ENCODE measurements at places on chromosomes 2 and 18.

GRCh38 chr18:56812674-56813073 lies 161.5 kb downstream of the WDR7 start:
- no peak for DNase-seq

- no peak for DNase-seq
These were observed 81.9 kb downstream of the MOGAT1 start for GRCh38 chr2:222753251-222753824.

DNA sequence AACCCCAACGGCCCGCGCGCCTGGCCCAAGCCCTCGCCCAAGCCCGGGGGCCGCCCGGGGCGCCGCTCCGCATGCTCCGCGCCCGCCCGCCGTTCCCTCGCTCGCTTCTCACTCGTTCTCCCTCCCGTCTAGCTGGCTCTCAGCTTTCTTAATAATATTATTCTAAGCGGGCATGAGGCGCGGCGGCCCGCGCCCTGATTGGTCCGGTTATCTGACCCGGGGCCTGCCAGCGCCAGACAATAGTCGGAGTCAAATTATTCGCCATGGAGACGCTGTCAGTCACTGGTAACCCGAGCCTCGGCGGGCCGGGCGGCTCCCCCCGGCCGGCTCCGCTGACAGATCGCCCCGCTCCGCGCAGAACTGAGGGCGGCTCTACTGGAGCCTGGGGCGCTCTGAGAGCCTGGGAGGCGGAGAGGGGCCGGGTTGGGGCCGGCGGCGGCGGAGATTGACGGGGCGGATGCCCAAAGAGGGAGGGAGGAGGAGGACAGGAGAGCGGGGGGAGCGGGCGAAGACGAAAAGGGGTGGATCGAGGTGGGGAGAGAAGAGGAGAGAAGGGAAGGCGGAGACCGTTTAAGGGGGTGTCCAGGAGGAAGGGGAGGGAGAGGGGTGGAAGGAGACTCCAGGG lies at the start of gene SIX2:
Gene SIX2, minus strand, starts transcription at position 150 of the 625 bp plus-strand sequence. CDS start 342 bp downstream, outside the sequence.
- DNase-seq: no peak

GRCh38 chr2:166297951-166298350 lies 77.8 kb downstream of the SCN9A start:
- DNase-seq: no peak

GRCh38 chr2:8821276-8822217 lies 15.9 kb downstream of the KIDINS220 start:
- DNase-seq: no peak

DNA sequence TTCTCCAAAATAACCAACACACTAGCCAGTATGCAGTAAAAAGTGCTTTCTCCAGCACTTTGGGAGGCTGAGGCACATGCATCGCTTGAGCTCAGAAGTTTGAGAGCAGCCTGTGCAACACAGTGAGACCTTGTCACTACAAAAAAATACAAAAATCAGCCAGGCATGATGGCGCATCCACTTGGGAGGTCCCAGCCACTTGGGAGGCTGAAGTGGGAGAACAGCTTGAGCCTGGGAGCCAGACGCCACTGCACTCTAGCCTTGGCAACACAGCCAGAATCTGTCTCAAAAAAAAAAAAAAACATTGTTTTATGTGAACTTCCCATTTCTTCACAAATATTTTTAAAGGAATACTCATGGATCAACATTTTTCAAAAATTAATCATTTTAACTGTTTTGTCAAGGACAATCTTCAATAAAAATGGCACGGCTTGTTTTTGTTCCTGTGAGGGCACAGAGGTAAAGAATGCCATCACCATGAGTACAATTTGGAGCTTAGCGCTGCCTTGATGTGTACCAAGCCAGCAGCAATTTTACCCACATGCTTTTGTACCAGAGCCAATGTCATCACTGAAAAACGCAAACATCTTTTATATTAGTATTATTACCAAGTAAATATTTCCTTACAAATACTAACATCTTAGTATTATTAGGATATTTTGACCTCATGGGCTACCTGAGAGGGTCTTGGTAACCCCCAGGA lies 26.7 kb downstream of the RAB1A start:
- DNase-seq: no peak

DNA sequence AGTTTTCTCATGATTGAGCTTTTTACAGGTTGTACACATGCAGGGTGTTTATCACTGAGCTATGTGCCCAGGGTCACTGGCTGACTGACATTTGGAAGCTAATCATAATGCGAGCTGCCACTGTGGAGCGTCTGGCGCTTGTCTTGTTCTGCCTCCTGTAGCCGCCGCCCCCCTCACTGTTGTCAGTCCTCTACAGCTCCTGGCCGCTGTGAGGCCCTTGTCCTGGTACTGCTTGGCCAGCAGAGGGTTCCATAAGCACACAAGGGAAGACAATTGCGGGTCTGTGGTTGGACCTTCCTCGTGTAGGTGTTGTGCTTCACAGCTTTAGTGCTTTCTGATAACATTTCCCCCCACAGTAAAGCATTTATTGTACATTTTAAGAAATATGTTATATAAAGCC lies 105.6 kb upstream of the LDLRAD4 start:
- no peak for DNase-seq

GRCh38 chr2:35035883-35036282 lies 1319.7 kb upstream of the CRIM1 start:
- no peak for DNase-seq

DNA sequence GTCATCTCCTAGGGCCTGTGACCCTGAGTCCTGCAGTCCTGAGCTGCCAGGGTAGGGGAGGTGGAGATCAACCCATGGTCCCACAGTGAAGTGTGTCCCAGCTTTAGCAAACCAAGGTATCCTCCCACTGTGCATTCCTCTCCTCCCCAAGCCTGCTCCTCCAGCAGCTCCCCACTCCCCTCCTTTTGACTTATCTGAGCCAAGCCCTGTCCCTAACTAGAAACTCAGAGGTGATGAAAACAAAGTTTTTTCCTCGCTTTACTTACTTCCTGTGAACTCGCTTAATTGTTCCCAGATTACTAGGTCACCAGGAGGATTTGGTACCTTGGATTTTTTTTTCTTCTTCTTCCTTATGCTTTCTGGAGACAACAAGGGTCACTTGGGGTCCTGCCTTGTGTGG lies 80.8 kb downstream of the EHD3 start:
- DNase-seq: no peak

DNA sequence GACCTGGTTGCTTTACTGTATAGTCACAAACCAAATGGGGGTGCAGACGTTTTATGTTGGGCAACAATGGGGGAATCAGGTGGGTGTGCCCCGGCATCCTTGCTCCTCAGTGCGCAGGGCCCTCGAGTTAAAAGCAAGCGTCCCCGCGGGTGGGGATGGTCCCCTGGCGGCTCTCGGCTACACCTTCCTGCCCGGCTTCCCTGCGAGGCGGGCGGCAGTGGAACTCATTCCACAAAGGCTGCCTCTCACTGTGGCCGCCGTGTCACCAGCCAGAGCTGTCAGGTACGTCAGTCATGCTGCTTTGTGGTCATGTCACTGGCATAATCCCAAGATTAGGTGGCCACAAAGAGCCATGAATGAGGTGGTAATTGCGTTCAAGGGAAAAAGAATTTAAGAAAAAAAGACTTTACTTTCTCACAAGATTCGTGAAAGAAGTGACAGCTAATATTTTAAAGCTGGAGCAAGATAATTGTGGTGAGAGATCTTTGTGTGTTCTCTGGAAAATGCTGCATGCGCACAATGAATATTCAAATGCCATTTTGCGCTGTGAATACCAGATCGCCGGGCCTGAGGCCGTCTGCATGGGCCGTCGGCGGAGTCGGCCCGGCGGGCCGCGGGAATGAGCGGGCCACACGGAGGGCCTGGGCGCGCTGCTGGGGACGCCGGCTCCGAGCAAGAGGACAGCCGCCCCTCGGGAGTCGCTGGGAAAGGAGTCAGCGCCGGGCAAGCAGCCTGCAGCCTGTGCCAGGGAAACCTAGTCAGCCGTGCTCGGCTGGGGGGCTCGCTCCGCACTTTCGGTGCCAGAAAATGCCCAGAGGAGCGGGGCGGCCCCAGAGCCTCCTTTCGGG lies 82.3 kb upstream of the LDLRAD4 start:
- DNase-seq: no peak

DNA sequence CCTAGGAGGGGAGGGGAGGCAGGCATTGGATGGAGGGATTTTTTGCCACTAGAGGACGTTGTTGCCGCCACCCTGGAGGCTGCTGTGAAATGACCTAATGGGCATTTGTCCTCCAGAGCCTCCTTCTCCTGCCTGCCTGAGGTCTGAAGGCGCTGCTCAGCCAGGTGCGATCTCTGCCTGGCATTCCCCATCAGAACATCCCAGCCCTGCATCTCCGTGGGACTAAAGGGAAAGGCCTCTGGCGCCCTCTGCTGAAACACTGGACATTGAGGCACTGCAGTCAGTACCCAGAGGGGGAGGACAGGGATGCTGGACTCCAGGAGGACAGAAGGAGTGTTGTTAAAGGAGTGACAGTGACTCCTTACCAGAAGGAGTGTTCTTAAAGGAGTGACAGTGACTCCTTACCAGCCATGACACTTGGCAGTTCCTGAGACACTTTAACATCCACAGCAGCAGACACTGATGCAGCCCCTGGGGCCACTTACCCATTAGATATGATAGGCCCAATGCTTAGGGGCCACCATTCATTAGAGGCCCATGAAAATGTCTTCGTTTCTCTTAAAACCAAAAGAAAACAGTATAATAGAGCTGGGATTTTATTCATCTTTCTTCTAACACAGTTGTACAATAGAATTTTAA lies 17.0 kb downstream of the THNSL2 start:
- DNase-seq: no peak

- no peak for DNase-seq
These were observed 474.2 kb downstream of the PIK3C3 start for GRCh38 chr18:42429196-42429595.

- DNase-seq: no peak
These were observed 99.7 kb upstream of the SERTAD2 start for GRCh38 chr2:64753399-64753798.

GRCh38 chr2:173400760-173401159 lies 46.1 kb downstream of the CDCA7 start:
- DNase-seq: no peak

- DNase-seq: no peak
These were observed 252.5 kb downstream of the XIRP2 start for GRCh38 chr2:167140767-167141166.

DNA sequence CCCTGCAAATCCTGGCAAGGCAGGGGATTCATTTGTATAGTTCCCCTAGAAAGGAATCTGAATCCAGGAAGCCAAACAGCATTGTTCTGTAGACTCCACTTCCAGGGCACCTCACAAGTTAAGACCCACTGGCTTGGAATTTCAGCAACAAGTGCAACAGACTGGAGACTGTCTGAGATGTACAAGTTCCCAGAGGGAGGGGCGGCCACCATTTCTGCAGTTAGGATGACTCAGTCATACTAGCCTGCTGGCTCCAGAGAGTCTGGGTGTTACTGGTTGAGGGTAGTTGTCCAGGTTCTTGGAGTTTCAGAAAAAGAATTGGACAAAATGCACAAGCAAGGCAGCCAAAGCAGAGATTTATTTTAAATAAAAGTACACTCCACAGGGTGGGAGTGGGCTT lies 384.2 kb downstream of the DSC3 start:
- DNase-seq: no peak

DNA sequence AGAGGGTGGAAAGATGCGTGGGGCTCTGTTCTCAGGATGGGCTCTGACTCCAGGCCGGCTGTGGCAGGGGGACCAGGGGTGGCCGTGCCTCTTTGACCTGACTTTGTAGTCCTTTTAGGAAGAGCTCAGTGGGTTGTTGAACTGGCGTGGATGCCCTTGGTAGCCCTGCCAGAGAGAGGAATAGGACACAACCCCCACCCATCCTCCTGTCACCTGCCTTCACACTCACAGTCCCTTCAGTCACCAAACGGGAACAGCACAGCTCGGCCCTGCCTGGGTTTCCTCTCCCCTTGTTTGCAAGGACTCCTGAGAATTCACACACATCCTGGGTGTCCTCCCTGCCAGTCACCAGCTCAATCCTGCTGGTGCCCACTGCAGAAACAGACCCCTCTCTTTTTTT lies 20.1 kb upstream of the MRPL33 start:
- DNase-seq: no peak

GRCh38 chr2:237637429-237638135 lies 10.2 kb downstream of the LRRFIP1 start:
- DNase-seq: no peak

DNA sequence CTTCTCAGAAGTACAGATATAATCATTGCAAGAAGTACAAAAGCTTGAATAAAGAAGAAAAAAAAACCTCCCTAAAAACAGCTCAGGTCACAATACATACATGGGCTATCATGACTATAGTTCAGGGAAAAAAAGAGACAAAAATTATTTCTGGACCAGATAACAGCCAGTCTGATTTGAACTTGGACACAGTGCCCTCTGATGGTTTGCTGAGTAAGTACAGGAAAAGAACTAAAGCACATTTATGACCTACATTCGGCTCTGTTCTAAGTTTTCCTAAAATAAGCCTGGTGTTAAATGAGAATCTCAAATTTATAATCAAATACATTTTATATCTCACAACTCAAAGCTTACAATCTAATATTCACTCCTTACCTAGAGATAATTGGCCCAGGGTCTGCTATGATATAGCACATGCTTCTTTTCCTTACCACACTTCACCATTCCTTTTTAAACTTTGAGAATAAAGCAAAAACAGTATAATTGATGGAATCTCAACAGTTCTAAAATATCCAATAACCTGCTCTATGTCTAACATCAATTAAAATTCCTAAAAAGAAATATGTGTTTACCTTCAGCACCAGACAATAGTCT lies 81.1 kb downstream of the RAPH1 start:
- no peak for DNase-seq

DNA sequence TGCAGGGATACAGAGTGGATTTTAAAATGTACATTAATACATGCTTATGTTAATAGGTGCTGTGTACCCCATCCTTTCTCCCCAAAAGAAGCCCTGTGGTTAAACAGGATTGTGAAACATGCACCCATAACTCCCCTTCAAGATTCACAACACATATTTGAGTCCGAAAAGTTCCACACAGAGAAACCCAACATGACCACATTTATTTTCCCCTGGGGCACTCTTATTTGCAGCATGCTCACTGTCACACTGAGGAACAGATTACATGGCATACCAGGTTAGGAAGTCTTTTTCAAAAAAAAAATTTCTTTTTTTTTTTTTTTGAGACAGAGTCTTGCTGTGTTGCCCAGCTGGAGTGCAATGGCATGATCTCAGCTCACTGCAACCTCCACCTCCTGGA lies 67.7 kb upstream of the COL5A2 start:
- DNase-seq: no peak
